Activated CD8-positive, alpha-beta memory T cell treated with anti-CD3 and anti-CD28 coated beads, Interleukin-2, amount 50 U/mL, for 4 hours (primary cell): ENCODE measurements at places on chromosomes 16 and 17.
A peak's percentile ranks its signal among the peaks of the same experiment; 100 is the strongest.

DNA sequence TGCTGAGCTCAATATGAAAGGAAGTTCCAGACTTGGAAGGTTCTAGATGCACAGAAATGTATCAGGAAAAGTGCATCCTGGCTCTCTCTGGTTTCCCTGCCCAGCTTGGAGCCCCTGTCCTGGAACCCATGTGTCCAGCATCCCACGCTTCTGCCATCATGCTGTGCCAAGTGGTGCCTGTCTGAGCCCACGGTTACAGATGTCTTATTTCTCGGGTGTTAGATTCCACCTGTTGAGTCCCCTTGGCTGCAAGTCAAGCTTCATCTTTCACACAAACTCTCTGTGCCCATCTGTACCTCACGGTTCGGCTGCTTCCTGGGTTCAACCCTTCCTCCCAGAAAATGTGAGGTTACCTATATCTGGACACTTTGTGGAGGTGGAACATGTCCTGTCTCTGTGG, 22.5 kb downstream of the OR1D5 start:
- DNase-seq = no peak

- DNase-seq = no peak
These were observed 231.0 kb downstream of the C16orf78 start for GRCh38 chr16:49604602-49605001.

- DNase-seq = no peak
These were observed 265.5 kb upstream of the CCL2 start for GRCh38 chr17:33989361-33990148.

DNA sequence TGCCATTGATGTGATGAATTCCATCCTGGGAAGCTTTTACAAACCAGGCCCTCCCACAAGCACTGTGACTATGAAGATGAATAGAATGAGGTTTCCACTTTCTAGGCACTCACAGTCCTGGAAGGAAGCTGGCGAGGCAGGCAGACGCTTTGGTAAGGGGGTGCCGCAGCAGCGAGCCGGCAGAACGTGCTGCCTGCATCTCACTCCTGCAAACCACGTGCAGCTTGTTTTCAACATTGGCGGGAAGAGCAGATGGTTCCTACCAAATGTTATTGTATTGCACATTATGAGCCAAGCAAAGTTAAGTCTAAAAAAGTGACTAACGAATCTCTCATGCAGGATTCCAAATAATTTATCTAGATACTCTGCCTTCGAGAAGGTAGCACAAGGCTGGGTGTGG, 3.7 kb upstream of the DNAI2 start:
- DNase-seq = no peak

GRCh38 chr16:84617041-84617790, 662 bp downstream of the COTL1 start:
- DNase-seq = peak; percentile 55

GRCh38 chr16:23832882-23833281, 2.9 kb upstream of the PRKCB start:
- DNase-seq = no peak

DNA sequence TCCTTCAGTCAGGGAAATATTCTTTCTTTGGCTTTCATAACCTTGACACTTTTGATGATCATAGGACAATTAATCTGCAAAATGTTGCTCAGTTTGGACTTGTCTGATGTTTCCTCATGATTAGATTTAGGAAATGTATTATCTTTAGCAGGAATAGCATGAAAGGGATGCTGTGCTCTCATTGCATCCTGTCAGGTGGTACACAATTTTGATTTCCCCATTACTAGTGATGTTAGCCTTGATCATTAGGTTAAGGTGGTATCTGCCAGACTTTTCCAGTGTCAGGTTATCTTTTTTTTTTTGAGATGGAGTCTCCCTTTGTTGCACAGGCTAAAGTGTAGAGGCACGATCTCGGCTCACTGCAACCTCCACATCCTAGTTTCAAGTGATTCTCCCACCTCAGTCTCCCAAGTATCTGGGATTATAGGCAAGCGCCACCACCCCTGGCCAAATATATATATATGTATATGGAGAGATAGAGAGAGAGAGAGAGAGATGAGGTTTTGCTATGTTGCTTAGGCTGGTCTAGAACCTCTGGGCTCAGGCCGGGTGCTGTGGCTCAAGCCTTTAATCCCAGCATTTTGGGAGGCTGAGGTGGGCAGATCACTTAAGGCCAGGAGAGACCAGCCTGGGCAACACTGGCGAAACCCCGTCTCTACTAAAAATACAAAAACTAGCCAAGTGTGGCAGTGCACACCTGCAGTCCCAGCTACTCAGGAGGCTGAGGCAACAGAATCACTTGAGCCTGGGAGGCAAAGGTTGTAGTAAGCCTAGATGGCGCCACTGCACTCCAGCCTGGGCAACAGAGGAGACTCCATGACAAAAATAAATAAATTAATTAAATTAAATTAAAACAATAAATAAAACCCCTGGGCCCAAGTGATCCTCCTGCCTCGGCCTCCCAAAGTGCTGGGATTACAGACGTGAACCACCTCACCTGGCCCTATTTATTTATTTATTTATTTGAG, 15.8 kb upstream of the CAVIN1 start:
- DNase-seq = peak; percentile 53

GRCh38 chr16:66523861-66524354, 26.0 kb downstream of the TK2 start:
- DNase-seq = no peak

DNA sequence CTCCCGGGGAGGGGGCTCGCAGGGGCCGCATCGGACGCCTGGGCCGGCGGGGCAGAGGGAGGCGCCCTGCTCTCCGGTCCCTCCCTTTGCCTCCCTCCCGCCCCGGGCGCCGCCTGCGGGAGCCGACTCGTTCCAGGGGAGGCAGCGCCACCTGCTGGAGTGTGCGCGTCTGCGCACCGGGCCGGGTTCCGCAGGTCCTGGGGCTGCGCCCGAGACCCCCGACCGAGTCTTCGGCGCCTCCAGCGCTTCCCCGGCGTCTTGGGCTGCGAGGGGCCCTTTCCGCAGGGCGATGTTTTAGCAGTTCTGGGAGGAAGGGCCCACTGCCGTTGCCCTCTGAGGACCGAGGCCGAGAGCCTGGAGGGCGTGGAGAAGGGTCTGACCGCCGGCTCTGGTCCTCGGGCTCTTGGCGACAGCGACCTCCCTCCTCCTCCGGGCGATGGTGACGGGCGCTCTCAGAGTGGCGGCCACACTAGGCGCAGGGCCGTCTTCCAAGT, 106.3 kb downstream of the SEC14L1 start:
- DNase-seq = peak; percentile 90

- DNase-seq = no peak
These were observed 4.5 kb downstream of the PLD2 start for GRCh38 chr17:4811471-4811870.

GRCh38 chr17:71168053-71168741, 952.6 kb upstream of the SOX9 start:
- no peak for DNase-seq

DNA sequence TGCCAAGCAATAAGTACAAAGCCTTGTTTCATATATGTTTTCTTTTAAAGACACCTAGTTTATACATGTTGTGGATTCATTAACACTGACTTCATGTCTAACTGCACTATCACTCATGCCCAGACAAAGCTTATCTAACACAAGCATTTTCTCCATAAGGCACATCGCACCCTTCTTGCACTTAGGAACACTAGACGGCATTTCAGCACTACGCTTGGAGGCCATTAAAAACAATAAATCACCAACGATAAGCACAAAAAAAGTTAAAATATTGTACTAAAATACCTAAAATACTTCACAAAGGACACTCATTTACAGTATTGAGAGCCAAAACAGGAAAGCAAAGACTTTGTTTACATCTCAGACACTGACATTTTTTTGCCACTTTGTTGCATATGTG, 39.0 kb upstream of the TEKT3 start:
- DNase-seq = no peak

DNA sequence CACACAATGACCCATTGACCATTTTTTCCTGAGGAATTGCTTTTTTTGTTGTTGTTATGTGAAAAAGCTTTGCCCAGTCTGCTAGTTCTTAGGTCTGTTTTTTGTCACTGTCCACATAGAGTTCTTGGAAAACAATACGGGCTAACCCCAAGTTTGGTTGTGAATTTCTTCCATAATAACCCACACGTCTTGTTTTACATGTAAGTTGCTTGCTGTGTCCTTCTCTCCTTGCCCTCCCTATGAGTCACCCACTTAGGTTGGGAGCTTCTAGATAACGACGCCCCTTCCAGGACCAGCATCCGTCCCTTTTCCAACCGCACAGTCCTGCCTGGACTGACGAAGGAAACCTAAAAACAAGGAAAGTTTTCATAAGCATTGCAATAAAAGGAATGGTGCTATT, 175.3 kb upstream of the HS3ST3A1 start:
- DNase-seq = no peak

GRCh38 chr17:81841866-81842265, 7.0 kb upstream of the PPP1R27 start:
- no peak for DNase-seq

GRCh38 chr17:3935140-3935542, 18.9 kb upstream of the P2RX1 start:
- peak; percentile 32 for DNase-seq

DNA sequence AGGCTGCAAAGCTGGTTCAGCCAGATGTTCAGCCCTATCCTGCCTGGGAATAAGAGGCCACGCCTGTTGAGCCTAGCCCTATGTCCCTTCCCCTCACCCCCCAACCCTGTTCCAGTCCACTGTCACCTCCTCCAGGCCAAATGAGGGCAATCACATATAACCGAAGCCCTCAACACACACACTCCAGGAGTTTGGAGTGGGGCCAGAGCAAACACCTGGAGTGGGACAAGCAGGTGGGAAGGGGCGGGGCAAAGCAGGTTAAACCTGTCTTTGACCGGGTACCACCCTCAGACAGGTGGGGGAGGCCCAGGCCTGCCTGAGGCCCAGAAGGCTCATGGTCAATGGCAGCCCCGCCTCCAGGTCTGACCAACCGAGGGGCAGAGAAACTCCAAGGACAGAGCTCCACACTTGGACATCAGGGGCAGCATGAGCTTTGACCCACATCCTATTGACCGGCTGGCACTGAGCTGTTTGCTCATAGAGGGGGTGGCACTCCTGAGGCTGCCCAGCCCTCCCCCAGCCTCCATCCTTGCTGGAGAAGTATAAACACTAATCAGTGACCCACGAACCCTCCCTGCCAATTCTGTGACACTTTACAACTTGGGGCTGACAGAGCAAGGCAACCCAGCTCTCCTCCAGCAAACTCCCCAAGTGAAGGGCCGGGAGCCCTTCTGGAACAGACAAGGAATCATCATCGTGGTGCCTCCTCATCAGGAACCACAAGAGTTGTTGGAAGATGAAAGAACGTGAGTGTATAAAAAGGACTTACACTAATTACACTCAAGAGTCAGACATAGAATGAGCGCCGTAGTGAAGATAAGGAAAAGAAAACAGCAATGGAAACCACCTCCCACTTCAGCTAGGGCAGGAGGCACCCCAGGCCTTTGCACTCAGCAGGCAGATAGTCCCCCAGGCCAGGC, 1.5 kb downstream of the ESRP2 start:
- no peak for DNase-seq

DNA sequence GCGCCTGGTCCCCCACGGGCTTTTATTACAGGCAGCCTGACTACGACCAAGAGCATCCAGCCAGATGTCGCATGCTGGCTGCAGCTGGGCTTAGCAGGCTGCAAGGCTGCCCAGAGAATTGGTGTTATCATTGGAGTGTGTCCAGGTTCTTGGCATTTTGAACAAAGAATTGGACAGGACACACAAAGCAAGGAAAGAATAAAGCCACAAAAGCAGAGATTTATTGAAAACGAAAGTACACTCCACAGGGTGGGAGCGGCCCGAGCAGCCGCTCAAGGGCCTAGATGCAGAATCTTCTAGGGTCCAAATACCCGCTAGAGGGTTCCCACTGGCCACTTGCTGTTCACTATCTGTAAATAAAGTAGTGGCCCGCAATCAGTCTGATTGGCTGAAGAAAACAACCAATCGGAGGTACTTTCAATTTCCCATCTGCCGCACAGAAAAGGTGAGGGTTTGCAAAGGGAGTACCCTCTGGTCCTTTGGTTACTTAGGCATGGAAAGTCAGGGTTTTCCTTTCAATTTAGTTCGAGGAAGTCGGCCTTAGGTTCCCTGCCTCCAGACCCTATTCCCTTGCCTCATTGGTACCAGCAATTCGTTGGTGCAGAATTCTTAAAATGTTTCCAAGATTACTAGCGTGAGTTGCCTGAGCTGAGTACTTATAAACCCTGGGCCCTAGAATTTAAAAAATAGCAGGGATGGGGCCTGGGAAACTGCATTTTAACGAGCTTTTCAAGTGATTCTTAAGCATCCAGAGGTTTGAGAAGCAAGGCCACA, 38.5 kb upstream of the CNEP1R1 start:
- no peak for DNase-seq

DNA sequence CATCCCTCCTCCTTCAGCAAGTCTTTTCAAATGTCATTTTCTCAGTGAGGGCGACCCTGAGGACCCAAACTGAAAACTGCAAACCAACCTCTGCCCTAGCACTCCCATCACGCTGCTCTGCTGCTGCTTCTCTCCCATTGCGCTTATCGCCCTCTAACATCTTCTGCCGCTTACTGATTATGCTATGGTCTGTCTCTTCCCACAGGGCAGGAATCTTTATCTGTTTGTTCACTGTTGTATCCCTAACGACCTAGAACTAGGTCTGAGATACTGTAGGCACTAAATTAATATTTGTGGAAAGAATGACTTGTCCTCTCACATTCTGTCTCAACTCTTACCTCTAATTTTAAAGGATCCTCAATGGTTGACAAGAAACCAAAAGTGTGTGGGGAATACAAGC, 12.5 kb downstream of the ZSCAN32 start:
- DNase-seq = no peak

DNA sequence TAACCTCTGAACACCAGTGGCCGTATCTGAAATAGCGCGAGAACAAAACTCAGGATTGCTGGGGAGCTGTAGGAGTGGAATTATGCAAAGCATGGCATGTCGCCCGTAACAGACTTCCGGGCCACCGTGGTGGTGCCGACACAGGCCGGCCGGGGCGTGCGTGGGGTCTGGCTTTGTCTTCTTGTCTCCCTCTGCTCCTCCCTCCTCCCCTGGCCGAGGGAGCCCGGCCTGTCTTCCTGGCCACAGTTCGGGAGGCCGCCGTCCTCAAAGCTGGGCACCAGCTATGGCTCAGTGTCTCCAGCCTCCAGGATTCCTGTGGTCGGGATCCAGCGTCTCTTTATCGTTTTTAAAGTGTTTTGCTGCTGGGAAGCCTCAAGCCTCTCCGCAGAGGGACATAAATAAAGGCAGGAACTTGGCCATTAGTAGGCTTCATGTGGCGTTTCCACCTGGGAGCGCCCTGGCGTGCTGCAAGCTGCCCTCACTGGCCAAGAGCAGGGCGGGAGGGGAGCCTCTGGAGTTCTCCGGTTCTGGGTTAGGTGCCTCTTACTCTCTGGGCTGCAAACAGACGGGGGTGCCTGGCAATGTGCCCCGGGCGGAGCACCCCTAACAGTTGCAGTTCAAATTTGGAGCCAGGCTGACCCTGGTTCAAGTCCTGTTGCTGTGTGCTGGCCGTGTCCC, 22.0 kb upstream of the NPTX1 start:
- no peak for DNase-seq
